ENCODE measurements at places on chromosomes 12 and 14. TPM values are rescaled to one million over a fixed set of nuclear protein-coding genes. Genes with fewer than 3 reads are reported as not detected.

Gene HOXC10
- 2.9 TPM for total RNA-seq

Gene PTPRQ
- total RNA-seq: 0.07 TPM

Gene MAP3K9
- total RNA-seq: 14.3 TPM

DNA sequence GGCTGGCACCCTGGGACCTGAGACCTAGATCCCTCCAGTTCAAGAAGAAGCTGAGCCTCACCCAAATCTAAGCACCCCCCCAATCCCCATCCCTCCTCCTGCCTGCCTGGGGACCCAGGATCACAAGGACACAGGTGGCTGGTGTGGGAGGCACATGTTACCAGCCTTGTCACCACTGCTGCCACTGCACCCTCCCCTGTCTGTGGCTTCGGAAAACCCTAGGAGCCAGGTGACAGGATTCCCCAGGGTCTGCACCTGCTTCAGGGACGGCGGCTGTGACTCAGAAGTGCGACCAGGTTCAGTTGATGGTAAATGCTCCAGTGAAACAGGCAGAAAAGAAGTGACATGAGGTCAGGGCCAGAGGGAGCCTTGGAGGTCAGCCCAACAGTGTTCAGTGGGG, 62.8 kb upstream of the FAM222A start:
- DNase-seq: no peak

DNA sequence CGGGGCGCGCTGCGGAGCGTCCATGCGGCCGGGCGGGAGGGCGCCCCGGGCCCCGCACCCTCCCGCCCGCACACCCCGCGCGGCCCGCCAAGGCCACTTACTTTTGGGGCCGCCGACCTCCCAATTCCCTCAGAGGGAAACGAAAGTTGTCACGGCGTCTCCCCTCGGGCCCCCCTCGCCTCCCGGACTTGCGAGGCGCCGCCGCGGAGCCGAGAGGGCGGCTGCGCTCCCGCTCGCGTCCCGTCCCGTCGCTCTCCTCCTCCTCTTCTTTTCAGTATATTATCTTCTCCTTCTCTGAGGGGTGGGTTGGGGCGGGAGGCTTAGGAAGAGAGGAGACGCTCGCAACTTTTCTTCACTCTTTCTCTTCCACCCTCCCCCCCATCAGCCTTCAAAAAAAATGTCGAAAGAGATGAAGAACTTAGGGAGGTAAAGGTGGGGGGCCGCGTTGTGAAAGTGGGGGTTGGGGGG, 613 bp downstream of the DUSP16 start:
- peak; percentile 4 for DNase-seq

DNA sequence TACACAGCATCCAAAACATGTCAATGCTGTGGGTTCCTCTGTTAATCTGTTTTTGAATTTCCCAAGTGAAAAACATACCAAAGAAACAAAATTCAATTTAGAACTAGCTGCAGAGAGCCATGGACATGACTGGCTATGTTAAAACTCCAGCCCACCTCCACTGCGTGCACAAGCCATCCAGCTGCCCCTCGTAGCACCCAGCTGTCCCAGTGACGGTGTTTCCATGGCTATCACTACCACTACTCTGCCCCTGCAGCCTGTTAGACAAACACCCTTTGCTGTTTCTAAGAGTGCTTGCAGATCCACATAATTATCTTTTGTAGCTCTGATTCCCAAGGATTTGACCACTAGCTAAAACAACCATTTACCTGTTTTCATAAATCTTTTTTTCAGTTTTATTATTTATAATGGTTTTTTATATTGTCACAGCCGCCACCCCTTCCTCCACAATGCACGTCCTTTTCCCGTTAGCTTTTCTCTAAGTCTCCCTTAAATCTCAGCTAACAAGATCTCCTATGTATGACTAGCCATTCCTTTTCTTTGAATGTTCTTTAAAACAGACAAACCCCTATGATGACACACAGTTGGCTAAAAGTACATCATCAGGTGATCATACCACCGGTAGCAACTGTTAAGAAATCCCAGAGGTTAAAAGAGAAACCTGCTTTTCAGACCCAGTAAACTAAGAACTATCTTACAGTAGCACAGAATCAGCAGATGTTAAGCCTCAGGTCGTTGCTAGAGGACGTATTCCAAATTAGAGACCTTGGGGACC, 37.8 kb upstream of the NAA30 start:
- peak; percentile 75 for DNase-seq

- no peak for DNase-seq
Observed at GRCh38 chr12:28456934-28457710, 266.9 kb downstream of the CCDC91 start.

- DNase-seq: no peak
Observed at GRCh38 chr12:118618695-118619094, 242.3 kb downstream of the SUDS3 start.

DNA sequence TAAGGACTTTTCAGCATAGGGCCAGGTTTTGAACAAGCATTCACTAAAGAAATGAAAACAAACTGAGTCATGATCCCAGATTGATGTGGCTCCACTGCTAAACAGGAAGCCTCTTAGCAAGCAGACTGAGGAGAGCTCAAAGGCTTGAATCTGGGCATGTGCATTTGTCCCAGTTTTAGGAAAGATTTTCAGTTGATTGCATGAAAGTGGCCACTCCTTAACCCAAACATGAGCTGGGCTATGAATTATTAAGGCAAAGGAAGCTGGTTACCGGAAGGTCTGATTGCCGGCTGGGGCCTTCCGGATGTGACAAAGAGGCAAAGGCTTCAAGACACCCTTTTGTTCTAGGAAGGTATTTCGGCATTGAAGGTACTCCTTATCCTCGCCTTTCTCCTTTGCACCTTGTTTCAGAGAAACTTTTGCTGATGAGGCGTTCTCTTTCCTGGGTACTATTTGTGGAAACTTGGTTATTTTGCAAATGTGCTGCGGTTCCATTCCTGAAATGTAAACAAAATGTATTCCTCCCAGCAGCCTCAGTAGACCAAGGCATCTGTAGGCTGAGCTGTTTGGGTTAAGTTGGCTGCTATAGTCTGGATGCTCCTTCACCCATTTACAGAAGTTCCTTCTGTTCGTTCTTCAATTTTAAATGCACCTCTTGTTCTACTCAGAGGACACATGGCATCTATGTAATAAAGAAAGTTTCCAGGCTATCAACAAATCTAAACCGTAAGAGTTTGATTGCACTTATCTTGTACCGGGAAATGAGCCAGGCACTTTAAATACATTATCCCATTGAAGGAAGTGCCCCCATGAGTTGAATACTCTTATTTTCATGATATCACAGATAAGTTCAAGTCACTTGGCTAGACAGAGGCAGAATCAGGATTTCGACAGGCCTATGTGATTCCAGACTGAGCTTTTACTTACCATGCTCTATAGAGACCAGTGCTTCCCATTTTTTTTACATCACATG, 115.6 kb upstream of the METAP2 start:
- peak; percentile 23 for DNase-seq

GRCh38 chr12:51693569-51693968, 102.5 kb downstream of the SCN8A start:
- DNase-seq: no peak

- DNase-seq: no peak
Observed at GRCh38 chr12:32229971-32230612, 123.4 kb downstream of the BICD1 start.

DNA sequence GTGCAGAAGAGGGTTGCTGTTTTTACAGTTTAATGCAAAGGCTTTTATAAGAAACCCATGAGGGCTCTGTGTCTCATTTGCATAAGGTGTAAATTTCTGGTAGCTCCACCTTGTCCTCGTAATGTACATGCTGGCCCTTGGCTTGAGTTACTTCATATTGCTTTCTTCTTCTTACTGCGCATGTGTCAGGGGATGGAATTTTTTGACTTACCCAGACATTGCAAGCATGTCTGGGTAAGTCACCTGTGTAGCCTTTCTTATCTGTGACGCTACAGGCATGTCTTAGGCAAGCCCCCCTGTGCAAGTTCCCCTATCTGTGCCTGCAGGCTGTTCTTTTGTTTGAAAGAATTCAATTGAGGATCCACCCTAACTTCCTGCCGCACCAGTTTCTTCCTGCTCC, 274.2 kb downstream of the ETNK1 start:
- no peak for DNase-seq

- DNase-seq: peak; percentile 80
Observed at GRCh38 chr12:113980537-113981337, 14.6 kb upstream of the RBM19 start.

DNA sequence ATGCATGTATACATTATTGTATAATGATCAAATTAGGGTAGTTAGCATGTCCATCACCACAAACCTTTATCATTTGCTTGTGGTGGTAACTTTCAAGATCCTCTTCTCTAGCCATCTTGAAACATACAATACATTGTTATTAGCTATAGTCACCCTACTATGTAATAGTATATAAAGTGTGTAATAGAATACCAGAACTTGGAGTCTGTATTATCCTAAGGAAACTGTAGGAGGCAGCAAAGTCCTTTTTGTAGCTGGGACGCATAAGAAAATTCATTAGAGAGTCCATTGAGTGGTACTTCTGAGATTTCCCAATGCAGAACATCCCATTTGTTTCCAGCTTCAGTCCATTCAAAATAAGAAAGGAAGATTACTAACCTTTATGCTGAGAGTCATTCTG, 325.9 kb upstream of the LRFN5 start:
- peak; percentile 66 for DNase-seq

DNA sequence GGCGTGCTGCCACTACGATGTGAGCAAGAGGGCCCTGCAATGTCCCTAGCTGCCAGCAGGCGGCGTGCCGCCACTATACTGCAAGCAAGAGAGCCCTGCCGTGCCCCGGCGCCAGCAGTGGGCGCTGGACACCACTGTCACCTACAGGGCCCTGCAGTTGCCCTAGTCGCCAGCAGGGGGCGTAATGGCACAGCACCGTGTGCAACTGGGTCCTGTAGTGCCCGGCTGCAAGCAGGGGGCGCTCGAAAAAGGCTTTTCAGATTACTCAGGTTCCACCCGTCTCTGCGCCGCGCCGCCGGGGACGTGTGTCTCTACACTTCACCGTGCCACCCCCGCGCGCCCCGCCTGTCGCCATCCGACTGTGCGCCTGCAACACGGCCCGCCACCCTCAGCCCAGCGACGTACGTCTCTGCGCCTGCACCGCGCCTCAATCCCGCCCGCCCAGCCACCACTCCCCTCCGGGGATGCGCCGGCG, 1356.9 kb downstream of the TMEM121 start:
- DNase-seq: peak; percentile 19

DNA sequence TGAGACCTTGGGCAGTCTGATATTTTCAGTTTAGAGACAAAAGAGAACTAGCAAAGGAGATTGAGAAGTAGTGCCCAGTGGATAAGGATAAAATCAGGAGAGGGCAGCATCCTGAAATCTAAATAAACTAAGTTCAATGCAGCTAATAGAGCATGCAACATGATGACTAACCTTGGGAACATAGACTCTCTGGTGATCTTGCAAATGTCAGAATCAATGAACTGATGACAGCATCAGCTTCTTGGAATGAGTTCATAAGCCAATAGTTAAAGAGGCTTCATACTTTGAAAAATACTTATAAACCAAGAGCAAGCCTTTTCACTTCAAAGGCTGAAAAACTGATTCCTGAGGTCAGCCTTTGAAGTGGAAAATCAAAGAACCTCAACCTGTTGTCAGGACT, 8.2 kb downstream of the TAS2R19 start:
- no peak for DNase-seq

DNA sequence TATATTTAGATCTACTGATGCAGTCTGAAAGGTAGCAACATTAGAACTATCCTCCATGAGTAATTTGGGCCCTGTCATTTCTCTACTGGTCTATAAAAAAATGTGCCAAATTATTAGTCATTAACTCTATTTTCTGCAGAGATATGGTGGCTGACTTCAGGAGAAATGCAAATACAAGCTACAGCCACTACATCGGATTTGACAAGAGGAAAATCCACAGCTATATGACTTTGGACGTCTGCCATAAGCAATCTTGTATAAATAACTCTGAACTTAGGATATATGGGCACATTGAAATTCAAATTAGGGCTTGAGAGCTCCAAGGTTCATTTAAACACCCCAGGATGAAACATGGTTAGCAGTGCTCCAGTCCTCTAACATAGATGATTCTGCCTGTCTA, 983.0 kb upstream of the LRFN5 start:
- DNase-seq: peak; percentile 21

Measured in PC-3 (cell line).